Heart right ventricle (tissue), 16 donors: ENCODE measurements at places on chromosomes 7 and 10. TPM values are rescaled to one million over a fixed set of nuclear protein-coding genes. Genes with fewer than 3 reads are reported as not detected.

Gene FKBP9
- 140 TPM for total RNA-seq

Gene ZNF282
- total RNA-seq = 17.1 TPM

Gene TEX36
- not detected for total RNA-seq

Gene CRTAC1
- 0.61 TPM for total RNA-seq

Gene GJD4
- total RNA-seq = not detected

Gene SEMA3C
- 75.7 TPM for total RNA-seq

Gene SPDYE16
- not detected for total RNA-seq

DNA sequence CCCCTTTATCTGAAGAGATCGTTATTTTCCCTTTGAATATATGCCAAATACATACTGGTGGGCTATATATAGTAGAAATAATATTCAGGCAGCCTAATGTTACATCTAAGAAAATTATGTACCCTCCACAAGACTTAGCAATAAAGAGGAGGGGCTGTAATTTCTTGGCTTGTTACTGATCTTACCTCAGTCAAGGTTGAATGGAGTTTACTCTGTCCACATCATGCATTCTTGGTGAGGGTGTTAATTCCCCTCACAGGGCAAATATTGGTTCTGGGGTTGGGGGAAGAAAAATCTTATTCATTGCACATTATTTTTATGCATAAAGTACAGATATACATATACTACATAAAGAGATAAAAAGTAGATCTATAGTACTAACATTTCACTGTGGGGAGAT lies 145.8 kb upstream of the ANK3 start:
- no peak overlapping the region for H3K27ac ChIP-seq
- no peaks in the 10 kb centered on the region for H3K27me3 ChIP-seq
- no peaks in the 10 kb centered on the region for H3K4me1 ChIP-seq
- no peaks in the 10 kb centered on the region for H3K36me3 ChIP-seq
- DNase-seq = no peak
- H3K4me3 ChIP-seq = no peak overlapping the region

DNA sequence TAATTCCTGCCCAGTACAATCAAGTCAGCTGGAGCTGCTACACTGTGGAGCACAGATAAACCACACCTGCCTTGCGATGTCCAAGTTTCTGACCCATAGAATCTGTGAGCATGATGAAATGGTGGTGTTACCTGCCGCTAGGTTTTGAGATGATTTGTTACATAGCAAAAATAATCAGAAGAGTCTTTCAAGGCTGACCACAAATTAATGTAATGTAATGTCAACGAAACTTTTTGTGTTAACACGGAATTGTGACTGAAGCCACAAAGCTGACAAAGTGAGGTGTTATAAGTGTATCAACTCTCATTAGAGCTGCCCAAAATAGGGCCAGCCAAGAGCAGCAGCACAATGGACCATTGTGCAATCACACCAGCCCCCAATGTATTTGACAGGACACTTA lies 75.7 kb downstream of the AHR start:
- no peaks in the 10 kb centered on the region for H3K27me3 ChIP-seq
- no peak for DNase-seq
- H3K4me3 ChIP-seq = no peak overlapping the region
- no peaks in the 10 kb centered on the region for H3K36me3 ChIP-seq
- peaks cover 32% of the 10 kb centered on the region for H3K4me1 ChIP-seq
- no peak overlapping the region for H3K27ac ChIP-seq

- H3K27me3 ChIP-seq = no peaks in the 10 kb centered on the region
- H3K27ac ChIP-seq = no peak overlapping the region
- no peaks in the 10 kb centered on the region for H3K36me3 ChIP-seq
- no peak overlapping the region for H3K4me3 ChIP-seq
Measured at GRCh38 chr7:11726794-11727155, 105.2 kb downstream of the THSD7A start.

DNA sequence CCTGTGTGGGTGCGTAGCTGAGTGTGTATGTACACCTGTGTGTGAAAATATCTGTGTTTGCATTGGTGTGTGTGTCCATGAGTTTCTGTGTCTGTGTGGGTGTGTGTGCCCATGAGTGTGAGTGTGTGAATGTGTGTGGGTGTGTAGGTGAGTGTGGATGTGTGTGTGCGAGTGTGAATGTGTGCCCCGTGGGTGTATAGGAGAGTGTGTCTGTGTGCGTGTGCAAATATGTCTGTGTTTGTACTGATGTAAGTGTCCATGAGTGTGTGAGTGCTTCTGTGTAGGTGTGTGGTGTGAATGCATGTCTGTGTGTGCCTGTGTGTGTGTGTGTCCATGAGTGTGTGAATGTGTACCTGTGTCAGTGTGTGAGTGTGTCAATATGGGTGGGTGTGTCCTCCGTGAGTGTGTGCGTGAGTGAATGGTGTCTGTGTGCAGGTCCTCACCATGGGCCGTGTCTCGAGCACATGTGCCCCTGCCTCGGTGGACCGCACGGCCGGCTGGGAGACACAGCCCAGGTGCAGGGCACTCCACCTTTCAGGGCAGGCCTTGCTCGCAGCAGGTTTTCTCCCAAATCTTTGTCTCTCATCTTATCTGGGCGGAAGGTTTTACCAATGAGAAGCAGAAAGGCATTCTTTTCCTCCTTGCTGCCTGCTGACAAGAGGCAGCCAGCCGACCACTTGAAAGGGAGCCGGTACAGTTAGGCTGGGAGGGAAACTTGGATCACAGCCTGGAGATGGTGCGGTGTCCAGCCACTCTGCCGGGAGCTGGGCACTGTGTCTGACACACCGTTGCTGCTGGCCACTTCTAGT lies 107.1 kb upstream of the FAM20C start:
- H3K36me3 ChIP-seq = no peaks in the 10 kb centered on the region
- peaks cover 12% of the 10 kb centered on the region for H3K4me1 ChIP-seq
- no peak for DNase-seq
- H3K27ac ChIP-seq = no peak overlapping the region

GRCh38 chr7:74017125-74017524 lies 10.8 kb upstream of the ELN start:
- no peak for DNase-seq
- H3K36me3 ChIP-seq = no peaks in the 10 kb centered on the region
- H3K27ac ChIP-seq = no peak overlapping the region
- no peak overlapping the region for H3K4me3 ChIP-seq
- H3K4me1 ChIP-seq = peaks cover 11% of the 10 kb centered on the region

DNA sequence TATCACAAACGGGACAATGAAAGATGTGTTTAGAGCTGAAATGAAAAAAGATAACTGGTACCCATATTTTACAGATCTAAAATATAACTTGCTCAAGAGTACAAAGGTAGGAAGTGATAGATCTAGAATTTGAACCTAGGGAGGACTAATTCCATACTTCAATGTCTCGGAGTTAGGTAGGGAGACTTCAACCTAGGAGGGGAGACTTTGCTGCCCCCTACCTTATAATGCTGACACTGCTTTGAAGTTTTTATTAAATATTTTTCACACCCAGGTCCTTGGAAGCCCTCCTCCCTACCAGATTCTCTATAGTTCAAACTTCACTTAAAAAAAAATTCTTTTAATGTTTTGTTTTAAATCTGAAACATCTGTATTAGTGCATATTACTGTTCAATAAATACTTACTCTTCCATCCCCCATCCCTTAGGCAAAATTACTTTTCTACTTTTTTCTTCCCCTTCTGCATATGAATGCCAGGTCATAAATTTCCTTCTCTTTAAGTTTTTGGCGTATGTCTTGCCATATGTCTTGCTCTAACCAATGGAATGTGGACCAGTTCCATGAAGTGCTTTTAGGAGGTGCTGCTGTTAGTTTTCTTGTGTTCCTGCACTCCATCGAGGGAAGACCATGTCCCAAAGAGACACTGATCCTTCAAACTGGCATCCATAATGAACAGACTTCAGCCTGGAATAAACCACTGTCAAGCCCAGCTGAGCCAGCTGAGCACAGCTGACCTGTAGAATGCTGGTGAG lies 57.8 kb downstream of the MICU1 start:
- no peaks in the 10 kb centered on the region for H3K36me3 ChIP-seq
- H3K4me3 ChIP-seq = no peak overlapping the region
- H3K27ac ChIP-seq = no peak overlapping the region

DNA sequence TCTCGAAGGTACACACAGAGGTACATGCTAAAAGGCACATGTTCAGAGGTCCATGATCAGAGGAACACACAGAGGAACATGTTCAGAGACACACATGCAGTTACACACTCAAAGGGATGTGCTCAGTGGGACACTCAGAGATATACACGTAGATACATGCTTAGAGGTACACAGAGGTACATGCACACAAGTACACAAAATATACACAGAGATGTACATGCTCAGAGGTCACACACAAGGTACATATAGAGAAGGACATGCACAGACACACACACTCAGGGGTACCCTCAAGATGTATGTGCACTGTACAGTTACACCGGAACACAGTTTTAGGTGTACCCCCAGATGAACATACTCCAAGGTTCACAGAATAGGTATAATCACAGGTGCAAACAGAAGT lies 18.8 kb downstream of the NPC1L1 start:
- no peaks in the 10 kb centered on the region for H3K27me3 ChIP-seq
- no peak overlapping the region for H3K27ac ChIP-seq
- H3K4me3 ChIP-seq = no peak overlapping the region

GRCh38 chr10:13349463-13350274 lies 1.6 kb upstream of the SEPHS1 start:
- H3K4me1 ChIP-seq = peaks cover 19% of the 10 kb centered on the region
- H3K27ac ChIP-seq = peak overlapping the region; percentile 21
- peak overlapping the region; percentile 87 for H3K4me3 ChIP-seq
- DNase-seq = peak; percentile 50
- H3K27me3 ChIP-seq = peaks cover 30% of the 10 kb centered on the region
